ENCODE measurements at places on chromosomes 3 and 15. TPM values are rescaled to one million over a fixed set of nuclear protein-coding genes. Genes with fewer than 3 reads are reported as not detected.

The GNAT1 gene
- total RNA-seq: 0.54 TPM

The WDR93 gene
- not detected for total RNA-seq

The TTLL13 gene
- not detected for total RNA-seq

The CCDC54 gene
- not detected for total RNA-seq

The TMC3 gene
- total RNA-seq: 0.54 TPM

The ASB14 gene
- not detected for total RNA-seq

- H3K36me3 ChIP-seq: no peaks in the 10 kb centered on the region
- H3K4me1 ChIP-seq: peaks cover 27% of the 10 kb centered on the region
- H3K4me3 ChIP-seq: no peak overlapping the region
- no peak for DNase-seq
These were observed 190.6 kb downstream of the SHQ1 start for GRCh38 chr3:72657666-72658065.

- DNase-seq: no peak
- peaks cover 31% of the 10 kb centered on the region for H3K36me3 ChIP-seq
- H3K4me3 ChIP-seq: no peak overlapping the region
These were observed 945 bp upstream of the PLA2G4F start for GRCh38 chr15:42157381-42157780.

- no peak overlapping the region for H3K4me3 ChIP-seq
- no peaks in the 10 kb centered on the region for H3K36me3 ChIP-seq
- H3K4me1 ChIP-seq: peaks cover 6% of the 10 kb centered on the region
- no peaks in the 10 kb centered on the region for H3K27me3 ChIP-seq
- no peak overlapping the region for H3K27ac ChIP-seq
These were observed 8.8 kb upstream of the RARB start for GRCh38 chr3:25419251-25419650.

- H3K4me1 ChIP-seq: peaks cover 11% of the 10 kb centered on the region
- H3K4me3 ChIP-seq: no peak overlapping the region
- no peaks in the 10 kb centered on the region for H3K27me3 ChIP-seq
- no peak overlapping the region for H3K27ac ChIP-seq
- DNase-seq: no peak
These were observed 17.0 kb upstream of the ANO10 start for GRCh38 chr3:43638594-43639447.

DNA sequence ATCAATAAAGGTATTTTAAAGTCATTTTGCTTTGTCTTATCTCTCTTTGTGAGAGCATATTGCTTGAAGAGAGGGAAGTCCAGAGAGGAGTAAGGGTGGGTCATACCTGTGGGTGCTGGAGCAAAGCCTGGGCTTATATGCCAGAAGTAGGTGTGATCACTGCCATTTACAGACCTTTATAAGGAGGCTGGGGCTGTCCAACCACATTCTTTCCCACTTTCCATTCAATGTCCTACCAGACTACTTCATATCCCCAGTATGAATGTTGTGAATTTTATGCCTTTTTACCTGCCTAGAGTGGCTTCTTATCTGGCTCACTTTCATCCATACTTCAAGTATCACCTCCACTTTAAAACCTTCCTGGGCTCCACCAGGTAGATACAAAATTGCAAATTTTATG is 39.4 kb upstream of the ST6GAL1 start:
- H3K4me3 ChIP-seq: no peak overlapping the region
- no peak overlapping the region for H3K27ac ChIP-seq
- DNase-seq: no peak
- no peaks in the 10 kb centered on the region for H3K27me3 ChIP-seq
- no peaks in the 10 kb centered on the region for H3K36me3 ChIP-seq
- H3K4me1 ChIP-seq: no peaks in the 10 kb centered on the region

DNA sequence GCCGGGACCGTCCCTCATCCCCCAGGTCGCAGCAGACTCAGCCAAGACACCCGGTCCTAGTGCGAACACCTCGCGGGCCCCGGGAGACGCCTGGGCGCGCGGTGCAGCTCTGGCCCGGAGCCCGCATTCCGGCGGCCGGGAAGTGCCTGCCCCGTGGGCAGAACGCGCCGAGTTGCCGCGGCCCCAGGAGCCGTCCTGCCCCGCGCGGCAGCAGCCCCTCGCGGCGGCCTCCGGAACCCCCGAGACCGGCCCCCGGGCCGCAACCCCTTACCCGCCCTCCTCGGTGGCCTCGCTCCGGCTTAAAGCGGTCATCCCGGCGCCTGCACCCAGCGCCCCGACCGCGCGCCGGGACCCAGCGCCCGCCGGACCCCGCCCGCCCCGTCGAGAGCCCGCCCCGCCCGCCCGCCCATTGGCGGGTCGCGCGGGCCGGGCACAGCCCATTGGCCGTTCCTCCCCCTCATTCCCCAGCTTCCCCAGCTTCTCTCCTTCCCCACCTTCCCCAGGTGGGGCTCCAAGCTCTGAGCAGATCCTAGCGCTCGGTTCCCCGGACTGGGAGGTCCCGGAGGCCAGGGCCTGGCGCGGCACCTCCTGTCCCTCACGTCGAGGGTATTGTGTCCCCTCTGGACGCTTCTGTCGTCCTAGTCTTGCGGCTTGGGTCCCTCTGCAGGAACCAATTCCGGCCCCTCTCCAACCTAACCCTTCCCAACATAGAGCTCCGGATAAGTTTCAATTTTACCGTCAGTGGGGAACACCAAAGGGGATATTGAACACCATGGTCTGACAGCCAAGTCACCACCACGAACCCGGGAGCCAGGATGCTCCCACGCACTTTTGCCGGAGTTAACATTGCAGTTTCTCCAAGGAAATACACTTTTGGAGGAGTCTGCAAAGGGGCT is at the start of gene GRAMD2A:
TSS of gene GRAMD2A (minus strand) at position 328 of the 896 bp plus-strand sequence.
- H3K27ac ChIP-seq: no peak within 1 kb of the TSS
- no peaks in the 10 kb centered on the region for H3K27me3 ChIP-seq
- H3K4me1 ChIP-seq: no peaks in the 10 kb centered on the region

GRCh38 chr15:70837476-70837875 is 16.5 kb downstream of the LARP6 start:
- H3K27ac ChIP-seq: no peak overlapping the region
- peaks cover 3% of the 10 kb centered on the region for H3K36me3 ChIP-seq
- peaks cover 11% of the 10 kb centered on the region for H3K4me1 ChIP-seq
- H3K27me3 ChIP-seq: no peaks in the 10 kb centered on the region
- H3K4me3 ChIP-seq: no peak overlapping the region

DNA sequence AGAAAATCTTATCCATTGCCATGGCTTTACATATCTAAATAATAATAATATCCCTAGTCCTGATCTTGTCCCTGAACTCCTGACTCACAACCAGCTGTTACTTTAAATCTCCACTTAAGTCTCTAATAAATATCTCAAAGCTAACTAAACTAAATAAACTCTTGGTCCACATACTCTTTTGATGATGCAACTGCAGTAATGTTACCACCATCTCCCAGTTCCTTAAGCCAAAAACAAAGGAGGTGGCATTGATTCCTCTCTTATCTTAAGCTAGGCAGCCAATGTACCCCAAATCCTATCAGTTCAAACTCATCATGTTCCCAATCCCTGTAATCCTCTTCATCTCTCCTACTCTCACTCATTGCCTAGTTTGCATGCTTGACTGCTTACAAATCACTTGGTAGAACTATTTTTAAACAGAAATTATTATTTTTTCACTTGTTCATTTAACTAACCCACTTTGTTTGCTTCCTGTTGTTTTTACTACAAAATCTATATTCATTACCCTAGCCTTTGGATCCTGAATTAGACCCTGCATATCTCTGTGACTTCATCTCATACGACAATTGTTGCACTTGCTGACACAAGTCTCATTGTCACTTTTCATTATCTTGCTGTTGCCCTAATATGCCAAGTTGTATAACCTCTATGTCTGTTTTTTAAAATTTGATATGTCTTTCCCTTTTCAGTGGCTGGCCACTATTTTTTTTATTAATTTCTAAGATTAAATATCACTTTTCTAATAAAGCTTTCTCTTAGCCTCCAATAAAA is 462.2 kb downstream of the ZPLD1 start:
- H3K27me3 ChIP-seq: no peaks in the 10 kb centered on the region
- H3K4me1 ChIP-seq: no peaks in the 10 kb centered on the region
- H3K27ac ChIP-seq: no peak overlapping the region
- no peak overlapping the region for H3K4me3 ChIP-seq
- no peaks in the 10 kb centered on the region for H3K36me3 ChIP-seq
- no peak for DNase-seq

GRCh38 chr3:186605561-186606545 is 7.0 kb upstream of the AHSG start:
- DNase-seq: no peak
- no peaks in the 10 kb centered on the region for H3K4me1 ChIP-seq
- H3K36me3 ChIP-seq: no peaks in the 10 kb centered on the region
- no peak overlapping the region for H3K27ac ChIP-seq
- no peaks in the 10 kb centered on the region for H3K27me3 ChIP-seq
- no peak overlapping the region for H3K4me3 ChIP-seq

DNA sequence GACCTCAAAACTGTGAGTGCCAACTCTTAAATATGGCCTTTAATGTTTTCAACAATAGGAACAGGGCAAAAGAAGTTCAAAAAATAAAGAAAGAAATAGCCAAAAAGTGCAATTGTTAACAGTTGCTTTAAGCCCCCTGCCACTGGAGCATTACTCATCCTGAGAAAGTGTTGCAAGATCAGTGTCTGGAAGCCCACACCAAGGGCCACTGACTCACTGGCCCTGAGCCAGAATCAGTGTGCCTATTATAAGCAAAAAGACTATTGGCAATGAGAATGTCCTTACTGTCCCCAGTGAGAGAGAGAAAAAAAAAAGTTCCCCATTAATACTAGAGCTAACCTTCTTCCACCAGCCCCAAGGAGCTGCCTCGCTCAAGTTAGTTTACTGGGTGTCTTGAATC is 480.1 kb upstream of the ZNF385D start:
- no peaks in the 10 kb centered on the region for H3K36me3 ChIP-seq
- no peak overlapping the region for H3K4me3 ChIP-seq
- no peak overlapping the region for H3K27ac ChIP-seq
- H3K4me1 ChIP-seq: no peaks in the 10 kb centered on the region

- H3K36me3 ChIP-seq: peaks cover 8% of the 10 kb centered on the region
- H3K27ac ChIP-seq: peak overlapping the region; percentile 98
- H3K4me3 ChIP-seq: peak overlapping the region; percentile 98
- peaks cover 46% of the 10 kb centered on the region for H3K4me1 ChIP-seq
- H3K27me3 ChIP-seq: no peaks in the 10 kb centered on the region
- peak; percentile 9 for DNase-seq
These were observed 674 bp downstream of the SERP1 start for GRCh38 chr3:150545419-150546225.

DNA sequence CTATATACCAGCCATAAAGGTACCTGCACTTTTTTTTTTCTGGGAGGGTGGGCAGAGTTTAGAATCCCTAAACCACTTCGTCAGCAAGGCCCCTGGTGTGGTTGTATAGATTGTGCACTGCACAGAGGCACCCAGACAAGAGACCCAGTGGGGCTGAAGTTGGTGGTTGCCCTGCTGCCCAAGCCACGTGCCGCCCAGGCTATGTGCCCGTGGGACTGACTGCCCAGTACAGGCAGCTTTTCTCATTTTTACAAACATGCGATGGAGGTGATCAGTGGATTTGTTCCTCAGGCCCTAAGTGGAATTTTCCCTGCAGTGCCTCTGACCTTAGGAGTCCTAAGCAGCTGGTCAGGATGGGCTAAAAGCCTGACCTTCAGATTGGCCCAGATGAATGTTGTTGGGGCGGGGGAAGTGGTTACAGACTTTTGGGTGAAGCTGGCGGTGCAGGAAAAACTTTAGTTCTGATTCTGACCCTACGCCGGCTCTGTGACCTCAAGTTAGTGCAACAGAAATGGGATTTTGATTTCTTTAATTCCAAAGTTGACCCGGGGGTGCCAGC is 34.9 kb upstream of the LIMD1 start:
- DNase-seq: no peak
- H3K4me1 ChIP-seq: peaks cover 23% of the 10 kb centered on the region
- H3K36me3 ChIP-seq: no peaks in the 10 kb centered on the region
- peak overlapping the region; percentile 10 for H3K4me3 ChIP-seq

- no peak for DNase-seq
- no peaks in the 10 kb centered on the region for H3K36me3 ChIP-seq
- H3K4me1 ChIP-seq: peaks cover 45% of the 10 kb centered on the region
- H3K27ac ChIP-seq: no peak overlapping the region
- no peaks in the 10 kb centered on the region for H3K27me3 ChIP-seq
These were observed 215.6 kb downstream of the LPP start for GRCh38 chr3:188369526-188369925.

DNA sequence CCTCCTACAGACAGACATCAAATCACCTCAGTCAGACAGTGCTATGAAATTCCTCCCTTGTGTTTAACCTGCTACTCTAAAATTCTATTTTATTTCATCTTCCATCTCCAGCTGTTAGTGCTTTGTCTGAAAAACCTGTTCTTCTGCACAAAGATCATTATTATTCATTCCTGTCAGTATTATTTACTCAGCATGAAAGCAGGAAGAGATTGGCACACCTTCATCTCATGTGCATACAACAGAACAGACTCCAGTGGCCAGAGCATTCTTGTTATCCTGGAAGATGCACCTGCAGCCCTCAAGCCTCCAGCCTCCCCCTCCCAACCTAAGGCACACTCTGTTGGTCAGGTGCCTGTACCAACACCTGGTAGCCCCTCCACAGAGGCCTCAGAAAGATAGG is 1.8 kb upstream of the ROPN1B start:
- no peaks in the 10 kb centered on the region for H3K27me3 ChIP-seq
- H3K27ac ChIP-seq: no peak overlapping the region
- no peak for DNase-seq
- no peak overlapping the region for H3K4me3 ChIP-seq
- H3K36me3 ChIP-seq: no peaks in the 10 kb centered on the region

- no peak overlapping the region for H3K4me3 ChIP-seq
- no peak overlapping the region for H3K27ac ChIP-seq
- H3K36me3 ChIP-seq: no peaks in the 10 kb centered on the region
- H3K27me3 ChIP-seq: no peaks in the 10 kb centered on the region
- DNase-seq: no peak
- H3K4me1 ChIP-seq: no peaks in the 10 kb centered on the region
These were observed 109.3 kb upstream of the SCN10A start for GRCh38 chr3:38925351-38925750.

DNA sequence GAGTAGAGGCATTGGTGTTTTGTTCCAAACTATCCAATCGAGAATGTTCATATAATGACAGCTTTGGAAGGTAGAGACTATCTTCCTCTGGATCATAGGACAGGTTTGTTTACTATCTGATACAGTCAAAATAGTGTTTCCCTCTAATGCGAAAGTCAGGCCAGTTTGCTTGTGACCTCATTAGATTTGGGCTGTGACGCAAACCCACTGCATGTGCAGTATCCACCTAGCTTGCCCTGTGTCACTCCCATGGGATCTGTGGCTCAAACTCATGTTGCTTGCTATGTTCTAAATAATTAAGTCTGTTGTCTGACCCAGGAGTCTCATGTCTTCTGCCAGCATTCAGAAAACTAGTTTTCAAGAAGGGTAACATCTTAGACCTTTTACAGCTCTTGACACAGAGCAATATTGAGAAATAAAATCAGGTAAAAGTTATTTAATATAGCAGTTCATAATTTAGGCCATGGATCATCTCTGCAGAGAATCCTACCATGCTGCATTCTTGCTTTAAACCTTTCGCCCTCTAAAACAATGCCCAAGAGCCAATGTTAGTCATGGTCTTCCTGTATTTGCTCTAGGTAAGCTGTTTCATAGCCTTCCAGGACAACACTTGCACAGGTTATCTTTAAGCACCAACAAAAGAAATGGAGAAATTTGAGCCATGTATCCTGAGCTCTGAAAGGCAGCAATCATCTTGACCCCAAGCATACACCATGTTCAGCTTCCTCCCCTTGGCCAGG is 26.4 kb downstream of the NIT2 start:
- peaks cover 4% of the 10 kb centered on the region for H3K36me3 ChIP-seq

- H3K27me3 ChIP-seq: no peaks in the 10 kb centered on the region
- H3K27ac ChIP-seq: no peak overlapping the region
- H3K4me3 ChIP-seq: no peak overlapping the region
- H3K36me3 ChIP-seq: no peaks in the 10 kb centered on the region
- no peak for DNase-seq
- no peaks in the 10 kb centered on the region for H3K4me1 ChIP-seq
These were observed 417.1 kb downstream of the TAFA4 start for GRCh38 chr3:68515237-68515636.

Data from thoracic aorta (tissue), 2 donors.